ENCODE measurements at places on chromosomes 4 and X.

DNA sequence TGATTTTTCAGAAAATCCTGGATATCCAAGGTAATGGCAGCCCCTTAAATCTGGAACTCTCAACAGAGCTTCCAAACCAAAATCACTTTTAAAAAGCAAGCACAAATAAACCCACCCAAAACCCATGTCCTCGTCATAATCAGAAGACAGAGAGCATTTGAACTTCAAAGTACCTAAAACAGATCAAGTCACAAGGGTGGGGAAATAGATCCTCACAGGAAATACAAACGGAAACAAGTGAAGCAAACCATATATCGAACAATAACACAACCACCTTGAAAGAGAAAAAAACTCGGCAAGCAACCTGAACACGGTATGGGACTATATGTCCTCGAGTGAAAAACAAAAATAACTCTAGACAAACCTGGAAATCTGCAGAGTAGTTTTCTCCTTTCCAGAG is 15.9 kb upstream of the CCNQ start:
- no peak for DNase-seq

- no peak for DNase-seq
Measured at GRCh38 chrX:15014281-15014680, 141.1 kb downstream of the MOSPD2 start.

GRCh38 chr4:163688856-163689255 is 194.4 kb downstream of the TMA16 start:
- DNase-seq = no peak

GRCh38 chr4:184347251-184348239 is 126.8 kb downstream of the IRF2 start:
- DNase-seq = no peak

GRCh38 chr4:8506373-8507195 is 66.0 kb downstream of the TRMT44 start:
- DNase-seq = no peak

GRCh38 chr4:112560084-112560483 is 44.1 kb upstream of the NEUROG2 start:
- DNase-seq = no peak

All from T-cell (primary cell).